Hepatocyte (in vitro differentiated cells): ENCODE measurements at places on chromosomes 16 and 17.

- DNase-seq = no peak
Observed at GRCh38 chr17:29514792-29515191, 52.0 kb downstream of the ABHD15 start.

DNA sequence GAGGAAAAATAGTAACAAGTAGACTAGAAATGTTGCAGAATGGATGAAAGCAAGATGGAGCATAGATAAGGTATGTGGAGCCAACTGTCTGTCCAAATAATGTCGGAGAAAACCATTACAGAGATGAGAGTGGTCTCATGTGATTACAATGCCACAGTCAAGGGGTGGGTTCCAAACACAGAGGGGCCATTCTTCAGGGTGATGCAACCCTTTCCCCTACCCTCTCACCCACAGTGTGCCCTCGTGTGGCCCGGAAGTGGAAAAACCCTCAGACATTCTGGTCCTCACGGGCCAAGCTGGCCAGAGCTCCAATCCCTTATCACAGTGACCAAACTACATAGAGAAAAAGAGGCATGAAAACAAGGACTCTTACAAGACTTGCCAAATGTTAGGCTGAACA is 17.7 kb upstream of the HS3ST3A1 start:
- no peak for DNase-seq

DNA sequence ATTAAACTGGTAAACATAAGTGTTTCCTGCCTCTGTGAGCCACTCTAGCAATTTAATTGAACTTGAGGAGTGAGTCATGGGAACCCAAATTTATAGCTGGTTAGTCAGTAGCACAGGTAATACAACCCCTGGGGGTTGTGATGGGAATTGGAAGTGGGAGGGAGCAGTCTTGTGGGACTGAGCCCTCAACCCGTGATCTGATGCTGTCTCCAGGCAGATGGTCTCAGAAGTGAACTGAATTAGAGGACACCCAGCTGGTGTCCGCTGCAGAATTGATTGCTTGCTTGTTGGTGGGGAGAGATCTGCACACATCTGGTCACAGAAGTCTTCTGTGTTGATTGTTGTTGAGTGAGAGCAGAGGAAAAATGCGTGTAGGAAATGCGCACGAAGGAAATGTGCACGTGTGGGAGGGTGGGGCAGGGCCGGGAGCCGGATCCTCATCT is 7.7 kb upstream of the ST6GALNAC2 start:
- no peak for DNase-seq

GRCh38 chr16:86471896-86472295 is 38.4 kb upstream of the FOXF1 start:
- no peak for DNase-seq

GRCh38 chr16:8712589-8713361 is 38.4 kb downstream of the ABAT start:
- DNase-seq = peak; percentile 27

- DNase-seq = no peak
Observed at GRCh38 chr16:59635674-59636073, 901.6 kb upstream of the GOT2 start.

DNA sequence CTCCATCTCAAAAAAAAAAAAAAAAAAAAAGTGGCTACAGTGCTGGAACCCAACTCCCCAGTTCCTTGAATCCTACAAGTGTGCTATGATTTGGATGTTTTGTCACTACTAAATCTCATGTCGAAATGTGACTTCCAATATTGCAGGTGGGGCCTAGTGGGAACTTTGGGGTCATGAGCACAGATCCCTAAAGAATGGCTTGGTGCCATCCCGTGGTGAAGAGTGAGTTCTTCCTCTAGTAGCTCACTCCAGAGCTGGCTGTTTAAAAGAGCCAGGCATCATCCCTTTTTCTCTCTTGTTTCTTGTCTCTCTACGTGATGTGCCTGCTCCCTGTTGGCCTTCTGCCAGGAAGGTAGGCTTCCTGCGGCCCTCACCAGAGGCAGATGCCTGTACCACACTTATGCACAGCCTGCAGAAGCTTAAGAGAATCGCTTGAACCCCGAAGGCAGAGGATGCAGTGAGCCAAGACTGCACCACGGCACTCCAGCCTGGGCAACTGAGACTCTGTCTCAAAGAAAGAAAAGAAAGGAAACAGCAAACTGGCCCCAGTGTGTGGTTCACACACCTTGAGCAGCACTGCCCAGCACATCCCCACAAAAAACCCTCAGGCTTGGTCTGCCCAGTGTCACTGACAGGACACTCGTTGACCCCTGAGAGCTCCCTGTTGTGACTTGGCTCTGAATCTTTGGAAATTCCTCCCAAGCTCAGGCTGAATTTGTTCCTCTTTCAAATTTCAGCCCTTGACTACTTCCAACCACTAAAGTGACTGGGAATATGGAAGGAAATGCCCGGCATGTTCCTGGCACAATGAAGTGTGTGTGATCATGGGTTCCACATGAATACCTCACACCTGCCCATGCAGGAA is 3.1 kb downstream of the MT1E start:
- DNase-seq = no peak

- no peak for DNase-seq
Observed at GRCh38 chr17:74271281-74271680, 2.8 kb upstream of the DNAI2 start.

GRCh38 chr17:45247429-45248131 is 14.3 kb downstream of the SPATA32 start:
- DNase-seq = peak; percentile 96

- DNase-seq = peak; percentile 72
Observed at GRCh38 chr17:37527249-37527851, 37.7 kb downstream of the DUSP14 start.

DNA sequence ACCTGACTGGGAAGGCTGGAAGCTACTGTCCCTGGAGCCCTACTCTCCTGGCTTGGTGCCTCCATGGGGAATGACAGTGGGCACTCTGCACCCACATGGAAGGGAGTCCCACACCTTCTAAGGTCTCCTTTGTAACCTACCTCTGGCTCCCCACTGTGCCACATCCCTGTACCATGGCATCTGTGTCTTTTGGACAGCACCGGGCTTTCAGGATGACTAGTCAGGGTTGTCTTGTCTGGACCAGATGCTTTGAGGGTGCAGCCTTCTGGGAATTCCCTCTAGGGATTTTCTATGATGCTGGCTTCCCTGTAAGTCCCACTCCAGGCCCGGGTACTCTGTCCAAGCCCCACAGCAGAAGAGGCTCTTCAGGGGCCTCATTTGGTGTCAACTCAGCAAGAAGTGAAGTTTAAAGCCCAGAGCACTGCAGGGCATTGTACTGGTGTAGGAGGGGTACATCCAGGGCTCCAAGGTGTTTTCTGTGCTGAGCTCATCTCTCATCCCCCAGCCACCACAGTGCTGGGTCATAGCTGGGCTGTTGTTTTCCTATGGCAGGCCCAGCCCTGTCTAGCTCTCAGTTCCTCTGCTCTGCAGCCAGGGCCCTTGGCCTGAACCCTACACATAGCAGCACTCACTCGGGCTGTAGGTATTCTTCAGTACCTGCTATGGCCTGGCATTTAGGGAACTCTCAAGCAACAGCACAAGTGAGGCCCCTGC is 255.3 kb downstream of the CPPED1 start:
- no peak for DNase-seq

- no peak for DNase-seq
Observed at GRCh38 chr17:50100480-50100883, 5.3 kb downstream of the PDK2 start.

- no peak for DNase-seq
Observed at GRCh38 chr16:82784573-82784968, 157.8 kb downstream of the CDH13 start.
